ENCODE measurements at places on chromosomes 16 and 17.

DNA sequence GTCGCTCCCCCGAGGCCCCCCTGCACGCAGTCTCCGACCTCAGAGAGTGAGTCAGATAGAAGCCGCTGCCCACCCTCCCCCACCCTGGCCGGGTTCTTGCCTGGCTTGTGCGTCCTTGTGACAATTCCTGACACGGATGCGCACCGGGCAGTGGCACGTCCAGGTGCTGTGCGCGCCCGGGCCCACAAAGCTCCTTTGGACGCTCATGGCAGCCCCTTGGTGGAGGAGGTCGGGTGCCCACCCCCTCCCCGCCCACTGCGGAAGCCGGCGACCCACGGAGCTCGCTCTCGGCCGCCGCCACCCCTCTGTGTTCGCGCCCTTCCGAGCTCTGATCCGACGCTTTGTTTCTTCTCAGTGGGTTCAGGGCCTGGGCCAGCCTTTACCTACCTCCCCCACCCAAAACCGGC is 662 bp upstream of the TUBB3 start:
- peak; percentile 95 for DNase-seq

- DNase-seq = no peak
These were observed 86.8 kb downstream of the RBFOX1 start for GRCh38 chr16:7419441-7419840.

DNA sequence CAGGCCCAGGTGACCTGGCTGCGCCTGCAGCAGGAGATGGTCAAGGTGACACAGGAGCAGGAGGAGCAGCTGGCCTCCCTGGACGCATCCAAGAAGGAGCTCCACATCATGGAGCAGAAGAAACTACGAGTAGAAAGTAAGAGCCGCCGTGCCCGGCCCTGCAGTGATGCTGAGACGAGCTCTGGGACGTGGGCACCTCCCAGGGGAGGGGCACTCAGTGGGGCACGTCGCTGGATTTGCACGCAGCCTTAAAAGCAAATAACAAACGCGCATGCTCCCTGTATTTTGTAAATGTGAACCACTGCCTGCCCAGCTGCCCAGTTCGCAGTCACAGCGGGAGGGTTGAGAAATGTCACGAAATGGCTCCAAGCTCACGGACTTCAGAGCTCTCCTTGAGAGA is 15.3 kb upstream of the GAA start:
- no peak for DNase-seq

DNA sequence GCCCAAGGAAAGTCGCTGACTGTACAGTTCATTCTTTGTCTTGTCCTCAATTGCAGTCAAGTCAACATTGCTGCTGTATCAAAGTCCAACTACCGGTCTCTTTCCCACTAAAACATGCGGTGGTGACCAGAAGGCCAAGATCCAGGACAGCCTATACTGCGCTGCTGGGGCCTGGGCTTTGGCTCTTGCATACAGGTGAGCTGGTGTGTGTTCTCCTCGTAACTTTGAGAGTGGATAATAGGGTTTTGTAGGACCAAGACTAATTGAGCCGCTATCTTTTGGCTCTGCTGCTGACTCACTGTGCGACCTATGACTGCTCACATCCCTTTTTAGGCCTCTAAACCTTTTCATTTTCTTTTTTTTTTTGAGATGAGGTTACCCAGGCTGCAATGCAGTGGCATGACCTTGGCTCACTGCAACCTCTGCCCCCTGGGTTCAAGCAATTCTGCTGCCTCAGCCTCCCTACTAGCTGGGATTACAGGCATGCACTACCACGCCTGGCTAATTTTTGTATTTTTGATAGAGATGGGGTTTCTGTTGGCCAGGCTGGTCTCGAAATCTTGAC is 38.7 kb downstream of the PHKB start:
- no peak for DNase-seq

DNA sequence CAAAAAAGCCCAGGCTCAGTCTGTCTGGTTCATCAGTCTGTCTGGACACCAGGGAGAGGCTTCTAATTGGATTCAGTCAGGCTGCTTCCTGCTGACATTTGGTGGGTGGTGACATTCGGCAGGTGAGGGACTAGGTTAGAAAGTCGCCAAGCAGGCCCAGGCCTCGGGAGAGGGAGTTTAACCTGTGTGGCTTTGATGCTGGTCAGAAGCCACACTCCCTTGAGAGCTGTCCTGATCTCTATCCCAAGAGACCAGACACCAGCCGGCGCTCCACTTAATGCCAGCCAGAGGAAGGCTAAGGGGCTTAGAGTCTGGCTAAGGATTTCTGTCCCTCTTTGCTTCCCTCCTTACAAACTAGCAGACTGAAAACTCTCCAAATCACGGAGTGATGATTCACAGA is 135.0 kb downstream of the GSG1L start:
- DNase-seq = no peak

- DNase-seq = peak; percentile 17
These were observed 67.9 kb upstream of the MARCHF10 start for GRCh38 chr17:62876063-62876462.
